ENCODE measurements at places on chromosomes 2 and 18.
A peak's percentile ranks its signal among the peaks of the same experiment; 100 is the strongest.

- no peak for DNase-seq
Observed at GRCh38 chr2:61660511-61661388, 122.6 kb upstream of the XPO1 start.

- DNase-seq, result no peak
Observed at GRCh38 chr2:11787991-11788390, 41.6 kb downstream of the LPIN1 start.

- no peak for DNase-seq
Observed at GRCh38 chr18:26301681-26302080, 75.4 kb downstream of the TAF4B start.

DNA sequence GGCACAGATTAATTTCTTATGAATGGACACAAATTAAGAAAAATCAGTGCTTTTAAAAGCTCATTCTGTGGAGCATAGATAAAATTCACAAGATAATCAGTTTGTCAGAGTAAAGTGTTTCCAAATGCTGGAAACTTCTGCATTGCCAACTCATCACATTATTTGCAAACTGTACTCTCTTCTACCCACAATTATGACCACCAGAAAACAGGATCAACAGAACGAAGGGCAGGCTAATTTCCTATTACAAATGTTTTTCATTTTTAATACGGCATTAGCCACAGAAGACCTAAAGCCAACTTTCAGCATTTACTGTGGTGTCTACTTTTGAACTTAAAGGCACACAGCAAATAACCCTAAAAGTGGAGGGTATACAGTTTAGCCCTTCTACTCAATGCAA, 6.0 kb downstream of the IRS1 start:
- no peak for DNase-seq

DNA sequence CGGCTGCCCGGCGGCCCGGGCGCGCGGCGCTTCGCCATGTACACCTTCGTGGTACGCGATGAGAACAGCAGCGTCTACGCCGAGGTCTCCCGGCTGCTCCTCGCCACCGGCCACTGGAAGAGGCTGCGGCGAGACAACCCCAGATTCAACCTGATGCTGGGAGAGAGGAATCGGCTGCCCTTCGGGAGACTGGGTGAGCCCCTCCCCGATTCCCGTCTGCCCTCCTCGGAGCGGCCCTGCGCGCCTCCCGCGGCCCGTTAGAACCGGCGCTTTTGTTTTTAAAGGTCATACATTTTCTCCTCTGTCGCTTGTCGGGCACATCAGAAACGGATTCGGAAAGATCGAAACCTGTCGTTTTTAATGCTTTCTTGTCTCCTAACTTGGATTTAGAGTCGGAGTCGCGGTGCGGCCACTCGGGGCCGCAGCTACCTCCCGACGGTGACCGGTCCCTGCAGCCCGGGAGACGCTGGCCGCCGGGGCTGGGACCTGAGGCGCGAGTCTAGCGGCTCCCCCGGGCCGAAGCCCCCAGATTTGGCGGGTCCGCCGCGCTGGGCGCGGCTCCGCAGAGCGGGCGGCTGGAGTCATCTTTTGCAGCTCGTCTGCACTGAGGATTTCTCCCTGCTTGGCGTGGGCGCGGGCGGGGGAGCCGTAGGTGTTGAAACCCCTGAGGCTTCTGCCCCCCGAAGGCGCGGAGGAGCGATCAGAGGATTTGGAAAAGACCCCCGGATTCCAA, 519 bp downstream of the TTL start:
- DNase-seq, result peak; percentile 15

DNA sequence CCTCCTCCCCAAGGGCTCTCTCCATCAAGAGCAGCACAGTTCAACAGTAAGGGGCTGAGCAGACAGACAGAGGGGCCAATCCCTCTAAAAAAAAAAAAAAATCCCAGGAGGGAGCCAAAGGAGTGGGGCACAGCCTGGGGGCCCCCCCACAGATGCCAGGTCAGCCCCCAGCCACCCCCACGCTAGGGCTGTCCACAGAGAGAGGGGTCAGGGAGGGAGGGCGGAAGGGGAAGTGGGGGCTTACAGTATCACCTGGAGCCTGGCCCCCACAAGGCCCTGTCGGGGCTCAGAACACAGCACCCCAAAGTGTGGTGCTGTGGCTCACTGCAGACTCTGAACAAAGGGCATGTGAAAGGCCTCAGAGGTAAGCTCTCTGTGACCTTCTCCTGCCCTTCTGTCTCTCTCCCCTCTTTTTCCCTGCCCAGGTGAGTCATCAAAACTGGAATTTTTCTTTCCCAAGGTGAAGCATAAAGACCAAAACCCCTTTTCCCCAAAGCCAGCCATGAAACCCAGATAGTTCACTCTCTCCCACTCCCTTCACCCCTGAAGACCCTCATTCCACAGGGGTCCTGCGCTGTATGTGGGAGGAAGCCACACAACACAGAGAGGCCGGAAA, 13.9 kb downstream of the BIN1 start:
- no peak for DNase-seq

- no peak for DNase-seq
Observed at GRCh38 chr2:127007652-127008051, 99.3 kb downstream of the BIN1 start.

DNA sequence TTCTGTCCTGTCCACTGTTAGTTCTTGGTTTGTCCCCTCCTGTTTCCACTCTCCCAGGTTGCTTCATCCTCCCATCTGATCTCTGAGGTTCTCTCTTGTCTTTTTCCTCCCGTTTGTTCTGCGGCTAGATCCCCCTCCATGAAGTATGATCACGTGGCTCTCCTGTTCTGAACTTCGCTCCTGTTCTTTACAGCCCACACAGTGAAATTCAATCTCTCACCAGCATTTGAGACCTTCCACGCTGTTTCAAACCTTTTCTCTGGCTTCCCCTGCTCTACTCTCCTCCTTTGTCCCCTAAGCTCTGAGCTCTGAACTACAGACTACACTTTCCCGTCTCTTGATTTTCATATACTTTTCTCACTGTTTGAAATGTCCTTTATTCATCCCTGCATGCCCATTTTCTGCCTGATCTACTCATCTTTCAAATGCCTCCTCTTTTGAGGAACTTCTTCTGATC, 83.5 kb downstream of the OSBPL6 start:
- DNase-seq, result no peak

GRCh38 chr2:113724010-113724409, 32.4 kb downstream of the SLC35F5 start:
- no peak for DNase-seq

DNA sequence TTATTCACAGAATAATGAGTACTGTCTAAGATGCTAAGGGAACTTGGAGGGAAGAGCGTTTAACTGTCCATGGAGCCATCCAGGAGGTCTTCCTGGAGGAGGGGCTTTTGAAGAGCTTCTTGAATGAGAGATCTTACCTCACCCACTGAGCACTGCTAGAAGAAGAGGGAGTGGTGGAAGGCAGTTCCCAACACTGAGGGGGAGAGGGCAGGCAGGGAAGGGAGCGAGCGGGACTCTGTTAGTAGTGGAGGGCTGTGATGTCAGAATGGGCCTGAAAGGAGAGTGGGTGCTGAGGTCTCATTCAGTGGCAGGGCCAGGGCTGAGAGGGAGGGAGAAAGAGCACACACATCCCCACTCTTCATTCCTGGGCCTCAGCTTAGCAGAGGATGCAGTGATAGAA, 65.0 kb downstream of the NCK2 start:
- no peak for DNase-seq

DNA sequence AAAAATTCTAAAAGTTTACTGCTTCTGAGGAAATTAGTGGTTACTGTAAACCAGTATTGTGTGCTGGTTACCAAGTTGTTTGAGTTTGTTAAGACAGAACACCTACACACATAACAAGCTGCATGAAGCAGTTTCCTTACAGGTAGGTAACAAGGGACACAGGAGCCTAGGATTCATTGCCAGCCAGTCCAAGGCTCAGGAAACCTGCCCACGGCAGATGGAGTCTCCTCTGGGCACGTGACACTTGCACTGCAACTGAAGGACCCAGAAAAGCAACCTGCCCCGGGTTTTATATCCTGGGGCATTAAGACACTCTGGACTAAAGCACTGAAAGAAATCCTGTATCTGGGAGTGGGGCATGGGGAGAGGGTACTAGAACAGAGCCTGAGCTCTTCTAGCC, 639.3 kb downstream of the ADCYAP1 start:
- no peak for DNase-seq

DNA sequence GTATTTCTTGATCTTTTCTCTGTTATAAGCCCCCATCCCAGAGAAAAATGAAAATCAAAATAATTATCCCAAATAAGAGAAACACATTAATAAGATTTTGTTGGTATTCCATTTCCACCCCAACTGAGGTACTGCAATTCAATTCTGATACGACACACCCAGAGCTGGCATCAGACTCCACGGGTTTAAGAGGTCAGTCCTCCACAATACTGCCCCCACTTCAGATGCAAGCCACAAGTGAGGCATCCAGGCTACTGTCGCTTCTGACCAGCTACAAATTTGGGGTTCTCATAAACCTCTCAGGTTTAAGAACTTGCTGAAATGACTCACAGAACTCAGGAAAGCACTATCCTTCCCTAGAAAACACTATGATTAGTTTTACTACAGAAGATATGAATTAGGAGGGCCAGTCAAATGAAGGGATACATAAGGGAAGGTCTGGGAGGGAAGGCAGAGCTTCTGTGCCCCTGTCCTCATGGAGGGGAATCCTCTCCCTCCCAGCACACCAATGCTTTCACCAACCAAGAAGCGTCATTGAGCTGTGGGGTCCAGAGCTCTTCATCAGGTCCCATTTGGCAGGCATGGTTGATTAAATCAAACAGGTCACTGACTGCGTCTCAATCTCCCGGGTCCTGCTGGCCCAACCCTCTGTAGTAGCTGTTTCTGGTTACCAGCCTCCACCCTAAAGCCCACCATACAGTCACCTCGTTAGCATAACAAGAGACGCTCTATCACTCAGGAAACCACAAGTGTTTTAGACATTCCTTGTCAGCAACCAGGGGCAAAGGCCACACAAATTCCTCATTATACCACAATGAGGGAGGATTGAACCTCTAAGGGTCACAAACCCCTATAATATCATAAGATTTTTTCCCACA, 46.2 kb downstream of the IWS1 start:
- no peak for DNase-seq

Data from stimulated activated CD8-positive, alpha-beta memory T cell treated with anti-CD3 and anti-CD28 coated beads, Interleukin-7, amount 100 ng/mL, for 4 hours (primary cell).